ENCODE measurements at places on chromosomes 5 and 9.

GRCh38 chr5:54561651-54562050 lies 44.1 kb downstream of the SNX18 start:
- no peak for DNase-seq

- DNase-seq = no peak
Measured at GRCh38 chr5:1722877-1723276, 76.8 kb downstream of the MRPL36 start.

GRCh38 chr9:104675611-104676010 lies 18.7 kb upstream of the OR13D1 start:
- DNase-seq = no peak

- DNase-seq = no peak
Measured at GRCh38 chr5:138541511-138542179, 1.4 kb downstream of the ETF1 start.

DNA sequence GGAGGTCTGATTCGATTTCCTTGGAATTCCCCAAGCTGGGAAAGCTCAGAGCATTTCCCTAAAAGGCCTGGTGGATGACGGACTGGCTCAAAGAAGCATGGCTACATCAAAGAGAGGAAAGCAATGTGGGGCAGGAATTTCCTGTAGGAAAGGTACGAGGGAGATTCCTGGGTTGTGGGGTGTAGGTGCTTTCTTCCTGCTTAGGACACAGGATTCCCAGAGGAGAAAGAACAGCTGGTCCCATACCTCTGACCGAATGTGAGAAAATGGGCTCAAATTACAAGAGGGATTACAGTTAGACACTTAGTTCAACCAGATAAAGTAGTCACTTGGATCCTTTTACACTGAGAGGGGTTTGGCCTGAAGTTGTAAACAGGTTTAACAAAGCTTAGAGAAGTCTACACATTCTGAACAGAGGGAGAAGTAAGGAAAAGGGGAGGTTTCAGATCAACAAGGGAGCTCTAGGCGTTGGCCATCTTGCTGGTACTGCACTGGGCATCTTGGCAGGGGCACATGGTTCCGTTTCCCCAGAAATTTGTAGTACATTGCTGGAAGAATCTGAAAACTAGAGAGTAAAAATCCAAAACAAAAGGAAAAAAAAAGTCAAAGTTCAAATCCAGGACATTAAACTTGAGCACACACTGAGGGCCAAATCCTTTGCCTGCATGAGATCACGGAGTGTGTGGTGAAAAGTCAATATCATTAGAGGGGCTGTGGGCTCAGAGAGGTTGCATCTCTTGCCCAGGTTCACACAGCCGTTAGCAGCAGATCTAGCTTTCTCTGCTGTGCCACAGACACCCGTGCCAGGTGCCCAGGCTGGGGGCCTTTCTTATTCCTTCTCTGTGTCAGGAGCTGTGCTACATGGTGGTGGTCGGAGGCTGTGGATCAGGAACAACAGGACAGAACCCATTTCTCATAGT lies 171.3 kb downstream of the RGS3 start:
- DNase-seq = no peak

DNA sequence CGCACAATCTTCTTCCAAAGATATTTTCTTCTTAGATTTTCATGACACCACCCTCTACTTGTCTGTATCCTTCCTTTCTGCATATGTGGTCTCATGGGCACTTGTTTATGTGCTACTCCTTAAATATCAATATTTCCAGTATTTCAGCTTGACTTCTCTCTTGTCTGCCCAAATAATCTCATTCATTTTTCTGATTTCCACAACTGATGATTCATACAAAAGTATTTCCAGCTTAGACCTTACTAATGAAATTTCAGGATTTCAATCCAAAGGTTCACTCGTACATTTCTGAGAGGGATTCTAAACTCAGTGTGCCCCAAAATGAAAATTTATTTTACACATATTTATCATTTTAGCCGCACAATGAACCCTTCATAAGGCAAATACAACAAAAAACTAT lies 928.9 kb upstream of the C9orf72 start:
- no peak for DNase-seq
